ENCODE measurements at places on chromosomes 5 and 9.

- DNase-seq: no peak
Measured at GRCh38 chr5:177094224-177095087, 7.7 kb downstream of the FGFR4 start.

GRCh38 chr9:6941501-6941900 is 183.7 kb downstream of the KDM4C start:
- DNase-seq: no peak

- no peak for DNase-seq
Measured at GRCh38 chr5:67900514-67900913, 315.0 kb upstream of the PIK3R1 start.

DNA sequence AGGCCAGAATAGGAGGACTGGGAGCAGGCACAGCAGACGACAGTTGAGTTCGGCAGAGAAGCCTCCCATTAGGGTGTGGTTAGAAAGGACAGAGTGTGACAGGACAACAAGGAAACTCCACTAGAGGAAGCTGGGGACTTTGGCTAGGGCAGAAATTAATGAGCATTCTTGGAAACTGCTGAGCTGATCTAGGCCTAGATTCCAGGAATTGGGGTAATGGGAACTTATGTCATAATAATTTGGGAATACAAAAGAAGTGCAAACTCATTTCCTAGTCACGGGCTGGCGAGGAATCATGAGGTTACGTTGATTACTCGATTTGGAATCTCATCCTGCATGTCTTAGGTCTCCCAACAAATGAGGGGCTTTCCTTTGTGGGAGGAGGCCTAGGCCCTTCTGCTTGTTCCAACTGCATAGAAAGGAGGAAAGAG is 144.6 kb upstream of the RPS23 start:
- DNase-seq: no peak

DNA sequence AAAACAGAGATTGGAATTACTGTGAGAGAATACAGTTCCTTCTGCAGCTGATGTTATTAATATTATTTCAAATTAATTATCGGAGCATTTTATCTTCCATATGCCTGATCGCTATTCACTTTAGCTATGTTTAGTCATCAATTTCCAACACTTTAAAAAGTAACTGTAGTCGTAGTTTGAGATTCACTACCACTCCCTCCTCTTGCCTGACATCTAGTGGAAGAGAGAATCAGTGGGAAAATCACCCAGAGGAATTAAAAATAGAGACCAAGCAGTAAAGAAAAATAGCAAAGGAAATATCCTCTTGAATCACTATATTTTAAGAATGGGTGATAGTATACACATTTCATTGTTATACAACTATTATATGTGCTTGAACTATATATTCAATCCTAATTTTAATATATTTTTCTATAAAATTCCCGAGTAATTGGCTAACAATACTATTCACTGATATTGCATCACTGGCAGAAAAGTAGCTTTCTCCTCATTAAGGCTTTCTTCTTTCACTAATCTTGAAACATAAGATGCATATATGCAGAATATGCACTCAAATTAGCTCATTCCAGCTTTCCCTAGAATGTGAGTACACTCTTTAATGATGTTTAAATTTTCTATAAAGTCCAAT is 708.7 kb downstream of the CDH9 start:
- DNase-seq: no peak

DNA sequence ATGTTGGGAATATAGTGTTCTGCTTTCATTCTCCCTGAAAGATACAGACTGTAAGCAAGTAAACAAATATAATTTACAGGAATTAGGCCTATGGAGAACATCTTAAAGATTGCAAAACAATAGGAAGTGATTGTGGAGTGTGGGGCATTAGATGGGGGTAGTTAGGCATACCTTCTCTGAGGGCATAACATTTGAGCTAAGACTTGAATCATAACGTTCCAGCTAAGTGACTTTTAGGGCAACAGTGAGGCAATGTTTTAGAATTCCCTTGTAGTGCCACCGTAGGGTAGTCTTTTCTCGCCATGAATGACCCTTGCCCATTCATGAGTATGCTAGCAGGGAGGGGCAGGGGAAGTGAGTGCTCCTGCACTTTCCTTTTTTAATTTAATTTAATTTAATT is 173.3 kb downstream of the SPATA31D1 start:
- no peak for DNase-seq

GRCh38 chr5:62593331-62593730 is 14.7 kb downstream of the LRRC70 start:
- no peak for DNase-seq

GRCh38 chr5:10760921-10761184 is 181 bp downstream of the DAP start:
- no peak for DNase-seq

DNA sequence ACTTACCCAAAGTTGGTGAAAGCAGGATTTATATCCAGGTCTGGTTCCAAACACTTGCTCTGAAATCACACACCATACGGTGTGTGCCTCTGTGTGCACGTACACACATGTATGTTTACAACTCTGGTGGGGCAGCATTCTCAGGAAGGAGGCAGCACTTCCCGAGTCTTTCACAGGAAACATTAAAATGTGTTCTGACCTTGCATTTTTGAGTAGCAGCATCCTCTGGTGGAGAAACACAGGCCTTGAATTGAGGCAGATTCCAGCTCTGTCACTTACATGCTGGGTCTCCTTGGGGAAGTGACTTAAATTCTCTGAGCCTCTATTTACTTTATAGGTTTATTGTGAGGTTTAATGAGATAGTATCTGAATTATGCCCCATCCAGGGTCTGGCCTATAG is 126.4 kb downstream of the RGS3 start:
- no peak for DNase-seq

GRCh38 chr5:150674341-150674821 is 13.3 kb downstream of the MYOZ3 start:
- no peak for DNase-seq

DNA sequence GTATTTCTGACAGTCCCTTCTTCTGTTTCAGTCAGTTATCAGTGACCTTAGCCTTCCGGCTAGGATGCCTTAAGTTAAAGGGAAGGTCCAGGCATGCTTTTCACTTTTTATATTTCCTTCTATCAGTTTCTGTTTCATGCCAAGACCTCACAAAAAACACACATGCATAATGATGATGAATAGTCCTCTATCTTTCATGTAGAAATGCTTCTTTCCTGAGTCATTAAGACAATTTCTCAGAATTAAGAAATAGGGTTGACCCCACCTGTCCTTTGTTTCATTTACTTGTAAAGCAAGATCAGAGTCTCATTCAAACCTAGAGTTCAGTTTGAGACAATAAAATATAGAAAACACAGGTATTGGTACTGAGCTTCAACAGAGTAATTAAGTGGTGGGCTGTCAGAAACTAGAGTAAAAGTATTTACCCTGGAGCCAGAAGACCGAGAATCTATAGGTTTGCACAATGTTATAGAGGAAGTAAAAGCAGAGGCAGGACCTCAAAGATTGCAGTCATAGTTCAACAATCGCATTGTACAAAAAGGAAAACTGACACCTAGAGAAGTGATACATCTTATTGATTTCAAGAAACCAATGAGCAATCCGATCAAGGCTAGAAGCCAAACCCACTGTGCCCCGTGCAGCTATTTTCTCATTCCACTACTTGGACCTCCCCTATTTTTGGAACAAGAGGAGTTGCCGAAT is 118.7 kb upstream of the PUM3 start:
- no peak for DNase-seq

GRCh38 chr9:16030528-16031185 is 477.8 kb downstream of the CCDC171 start:
- no peak for DNase-seq

DNA sequence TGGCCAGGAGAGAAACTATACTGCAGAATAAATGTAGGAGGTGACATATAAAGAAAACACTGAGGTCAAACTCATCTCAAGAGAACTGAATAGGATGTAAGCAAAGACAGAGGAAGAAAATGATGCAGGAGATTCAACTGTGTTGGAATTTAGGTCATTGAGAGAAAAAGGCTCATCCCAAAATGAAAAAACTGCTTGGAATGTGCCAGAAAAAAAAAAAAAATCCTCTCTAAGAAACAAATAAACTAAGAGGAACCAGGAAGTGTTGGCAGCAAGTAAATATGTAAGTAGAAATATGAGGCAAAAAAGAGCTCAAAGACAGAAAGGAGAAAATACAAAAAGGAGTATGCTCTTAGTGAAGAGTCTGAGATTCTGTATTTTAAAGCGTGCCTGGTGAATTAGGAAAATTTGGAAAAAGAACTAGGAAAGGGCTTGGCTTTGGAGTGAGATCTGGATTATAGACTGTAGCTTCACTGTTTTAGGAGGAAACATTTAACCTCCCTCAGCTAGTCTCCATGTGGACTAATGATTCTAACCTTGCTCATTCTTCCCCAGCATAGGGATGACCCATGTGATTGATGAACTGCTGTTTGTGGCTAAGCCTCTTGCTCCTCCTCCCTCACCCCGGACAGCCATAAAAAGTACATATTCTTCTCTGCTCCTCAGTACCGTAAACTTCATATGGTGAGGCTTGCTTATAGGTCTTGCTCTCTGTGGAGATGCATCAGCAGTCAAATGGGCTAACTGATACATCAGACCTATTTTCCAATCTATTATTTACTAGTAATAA is 185.6 kb upstream of the POU5F2 start:
- no peak for DNase-seq

GRCh38 chr9:114546851-114547250 is 40.7 kb upstream of the ATP6V1G1 start:
- DNase-seq: no peak

GRCh38 chr9:90972057-90972456 is 170.4 kb downstream of the SYK start:
- DNase-seq: no peak

DNA sequence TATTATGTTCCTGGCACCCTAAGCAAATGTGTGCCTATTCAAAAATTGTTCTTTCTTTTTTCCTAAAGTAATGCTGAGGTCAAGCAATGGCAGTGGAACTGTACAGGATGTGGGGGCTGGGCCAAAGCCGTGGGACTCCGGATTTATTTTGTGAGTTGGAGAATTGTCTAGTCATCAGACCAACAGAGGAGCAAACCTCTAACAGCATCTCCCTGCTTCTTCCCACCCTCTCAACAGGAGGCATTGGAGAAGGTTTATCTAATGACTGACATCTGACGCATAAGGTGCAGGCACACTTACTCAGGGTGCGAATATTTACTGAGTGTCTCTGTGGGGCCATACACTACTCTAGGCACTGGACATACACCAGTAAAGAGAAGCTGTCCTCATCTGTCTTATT is 38.6 kb downstream of the MARCHF11 start:
- DNase-seq: no peak

- DNase-seq: no peak
Measured at GRCh38 chr5:71738662-71739361, 19.7 kb downstream of the CARTPT start.

GRCh38 chr9:73597771-73598170 is 446.1 kb downstream of the ANXA1 start:
- DNase-seq: no peak

- no peak for DNase-seq
Measured at GRCh38 chr9:92631452-92632343, 38.2 kb downstream of the IPPK start.

DNA sequence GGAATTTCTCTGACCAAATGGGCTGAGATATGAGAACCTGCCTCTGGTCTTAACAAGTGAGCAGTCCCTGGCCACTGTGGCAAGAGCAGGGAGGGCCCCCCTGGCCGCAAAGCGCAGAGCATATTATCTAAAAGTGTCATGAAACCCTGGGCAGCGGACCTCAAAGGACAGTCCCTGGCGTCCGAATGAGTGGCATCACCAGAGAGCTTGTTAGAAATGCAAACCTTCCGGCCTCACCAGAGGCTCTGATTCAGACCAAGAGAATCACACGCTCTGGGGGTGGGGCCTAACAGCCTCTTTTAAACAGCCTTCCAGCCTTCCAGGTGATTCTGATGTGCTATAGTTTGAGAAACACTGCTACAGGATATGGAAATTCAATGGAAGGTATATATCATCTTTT is 10.9 kb downstream of the PTPN3 start:
- no peak for DNase-seq

- DNase-seq: no peak
Measured at GRCh38 chr5:129807162-129807814, 59.4 kb downstream of the MINAR2 start.

DNA sequence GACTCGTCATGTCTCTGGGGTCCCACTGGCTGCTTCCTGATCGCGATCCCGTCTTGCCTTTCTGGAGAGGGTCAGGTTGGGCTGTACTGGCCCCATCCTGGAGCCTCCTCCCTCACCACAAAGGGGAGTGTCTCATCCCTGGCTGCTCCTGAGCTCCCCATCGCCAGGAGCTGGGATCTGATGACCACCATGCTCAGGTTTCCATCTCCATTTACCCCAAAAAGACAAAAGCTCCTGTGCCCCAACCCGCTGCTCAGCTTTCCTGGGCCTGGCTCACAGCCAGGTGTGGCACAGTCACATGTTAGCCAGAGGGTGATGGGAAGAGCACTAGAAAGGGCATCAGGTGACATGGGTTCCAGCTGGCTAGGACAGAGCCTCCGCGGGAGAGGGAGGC is 47.3 kb upstream of the CDKN2AIPNL start:
- no peak for DNase-seq
